ENCODE measurements at places on chromosomes 4 and X.
A peak's percentile ranks its signal among the peaks of the same experiment; 100 is the strongest.

DNA sequence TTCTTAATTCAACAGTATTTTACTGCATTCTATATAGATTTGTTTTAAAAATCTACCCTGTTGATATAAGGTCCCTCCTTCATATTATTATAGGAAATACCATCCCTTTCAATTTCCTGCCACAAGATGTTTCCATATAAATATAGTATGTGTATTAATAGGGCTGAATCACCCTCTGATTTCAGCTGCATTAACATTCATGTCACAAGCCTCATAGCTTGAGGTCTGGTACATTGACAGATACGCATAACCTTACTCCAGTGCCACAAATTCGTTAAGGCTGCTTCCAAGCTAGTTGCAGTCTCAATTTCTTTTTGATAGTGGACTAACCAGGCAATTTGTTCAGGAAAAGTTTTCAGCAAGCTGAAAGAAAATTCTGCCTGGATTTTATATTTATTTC lies 128.4 kb downstream of the KLHL34 start:
- DNase-seq, result no peak

- no peak for DNase-seq
Measured at GRCh38 chr4:65508168-65508567, 162.1 kb downstream of the EPHA5 start.

DNA sequence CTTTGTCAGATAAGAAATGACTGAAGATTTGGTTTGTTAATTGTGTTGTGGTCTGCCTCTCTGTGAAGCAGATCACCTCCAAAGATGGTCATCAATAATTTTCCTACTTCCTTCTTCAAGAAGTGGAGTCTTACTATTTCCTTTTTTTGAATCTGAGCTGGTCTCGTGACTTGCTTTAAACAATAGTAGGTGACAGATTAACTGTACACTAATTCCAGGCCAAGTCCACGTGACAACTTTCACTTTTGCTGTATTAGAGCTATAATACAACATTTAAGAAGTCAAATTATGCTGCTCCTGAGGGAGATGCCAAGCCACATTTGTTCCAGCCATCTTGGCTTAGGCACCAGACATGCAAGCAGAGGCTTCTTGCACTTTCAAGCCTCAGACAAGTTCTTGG lies 393.8 kb upstream of the GRID2 start:
- no peak for DNase-seq

DNA sequence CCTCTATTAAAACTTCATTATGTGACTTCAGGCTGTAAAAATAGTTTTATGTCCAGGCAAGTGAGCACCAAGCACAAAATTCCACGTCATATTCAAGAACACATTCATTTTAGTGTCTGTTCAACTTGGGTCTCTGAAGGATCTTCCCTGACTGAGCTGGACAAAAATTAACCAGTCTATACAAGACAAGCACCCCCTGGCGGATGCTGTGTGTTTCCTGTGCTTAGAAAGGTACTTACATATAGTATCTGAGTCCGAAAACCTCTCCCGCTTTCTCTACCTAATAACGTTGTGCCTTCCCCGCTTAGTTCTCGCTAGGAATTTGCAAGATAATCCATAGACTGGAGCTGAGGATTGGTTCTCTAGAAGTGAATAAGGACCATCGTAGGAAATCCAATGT lies 2214.5 kb upstream of the TENM3 start:
- DNase-seq, result peak; percentile 55

GRCh38 chrX:97211070-97211469 lies 327.4 kb downstream of the RPA4 start:
- no peak for DNase-seq

DNA sequence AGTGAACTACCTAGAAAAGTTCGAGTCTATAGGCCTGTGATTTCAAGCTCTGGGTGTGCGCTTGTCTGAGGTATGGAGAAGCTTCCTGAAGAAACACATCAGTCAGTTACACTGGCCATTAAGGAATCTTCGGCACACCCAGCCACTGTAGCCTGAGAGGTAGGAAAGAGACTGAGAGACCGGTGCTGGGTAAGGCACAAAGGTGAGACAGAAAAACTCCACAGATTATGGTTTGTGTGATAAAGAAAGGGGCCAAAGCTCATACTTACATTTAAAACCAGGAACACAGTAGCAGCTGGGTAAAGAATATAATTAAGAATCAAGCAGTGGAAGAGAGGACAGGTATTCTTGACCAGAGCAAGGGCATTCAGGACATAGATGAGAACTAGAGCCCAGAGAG lies 74.8 kb upstream of the TTC29 start:
- DNase-seq, result no peak

GRCh38 chr4:53064609-53065008 lies 202.5 kb downstream of the RASL11B start:
- no peak for DNase-seq

DNA sequence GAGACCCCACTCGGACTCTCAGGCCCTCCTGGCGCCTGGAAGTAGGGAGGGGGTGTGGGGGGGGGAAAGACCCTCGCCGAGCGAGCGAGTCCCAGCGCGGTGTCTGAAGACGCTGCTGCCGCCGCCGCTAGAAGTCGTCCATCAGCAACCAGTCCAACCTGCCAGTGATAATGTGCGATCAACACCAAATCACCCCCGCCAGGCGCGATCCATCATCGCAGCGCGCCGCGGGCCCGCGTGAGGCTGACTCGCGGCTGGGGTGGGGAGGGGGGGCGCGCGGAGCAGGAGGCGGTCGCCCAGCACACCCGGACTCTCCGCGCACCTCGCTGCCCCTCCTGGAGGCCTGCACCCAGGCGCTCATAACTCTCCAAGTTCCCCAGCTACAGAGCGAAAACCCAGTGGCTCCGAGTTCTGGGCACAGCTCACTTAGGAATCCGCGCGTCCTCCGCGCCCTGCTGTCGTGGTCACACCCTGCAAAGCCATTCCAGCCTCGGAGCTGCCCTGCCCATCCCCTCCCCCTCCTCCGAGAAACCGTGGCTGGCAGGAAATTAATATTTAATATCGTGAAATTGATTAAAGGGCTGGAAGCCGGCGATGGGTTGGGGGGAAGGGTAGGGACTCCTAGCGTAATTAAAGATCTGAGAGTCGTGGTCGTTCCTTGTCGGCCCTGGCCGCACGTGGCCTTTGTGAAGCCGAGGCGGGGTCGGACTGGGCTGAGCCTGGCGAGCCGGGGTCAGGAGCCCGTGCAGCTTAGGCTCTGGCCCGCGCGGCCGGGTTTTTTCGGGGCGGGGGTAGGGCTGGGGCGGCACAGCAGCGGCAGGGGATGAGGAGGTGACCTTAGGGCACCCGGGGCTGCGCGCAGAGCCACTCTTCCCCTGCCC lies 58.1 kb upstream of the BCOR start:
- no peak for DNase-seq

- DNase-seq, result no peak
Measured at GRCh38 chr4:5412296-5412695, 296.1 kb downstream of the EVC2 start.

DNA sequence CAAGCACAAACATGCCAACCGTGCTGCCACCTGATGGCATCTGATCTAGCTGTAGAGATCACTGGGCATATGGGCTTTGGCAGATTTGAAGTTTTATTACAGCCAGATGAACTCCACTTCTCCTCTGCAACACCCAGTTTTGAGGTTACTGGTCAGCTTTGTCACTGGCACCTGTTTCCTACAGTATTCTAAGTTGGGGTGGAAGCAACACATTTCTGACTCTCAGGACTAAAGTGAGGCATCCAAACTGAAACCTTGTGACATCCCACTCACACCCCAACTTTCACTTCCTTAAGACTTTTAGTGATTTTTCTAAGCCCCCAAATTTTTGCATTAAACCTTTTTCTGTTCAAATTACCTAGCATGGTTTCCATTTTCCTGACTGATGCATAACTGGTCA lies 115.1 kb upstream of the PCDH18 start:
- DNase-seq, result no peak

DNA sequence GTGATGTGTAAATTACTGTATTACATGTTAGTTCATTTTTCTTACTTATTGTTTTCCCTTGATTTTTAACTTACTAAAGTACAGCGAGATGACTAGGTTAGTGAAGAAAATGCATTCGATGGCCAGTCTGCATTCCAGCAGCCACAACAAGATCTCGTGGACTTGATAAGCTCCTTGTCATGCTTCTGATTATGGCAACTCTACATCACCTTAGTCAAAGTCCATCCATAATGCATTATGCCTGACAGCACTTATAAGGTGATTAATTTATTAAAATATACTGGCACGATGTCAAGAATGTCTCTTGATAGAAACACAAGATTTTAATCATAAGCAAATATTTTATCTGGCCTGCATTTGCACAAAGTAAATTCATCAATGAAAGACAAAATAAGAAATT lies 109.9 kb upstream of the NAP1L5 start:
- no peak for DNase-seq

GRCh38 chr4:119244832-119245231 lies 32.3 kb downstream of the USP53 start:
- no peak for DNase-seq

DNA sequence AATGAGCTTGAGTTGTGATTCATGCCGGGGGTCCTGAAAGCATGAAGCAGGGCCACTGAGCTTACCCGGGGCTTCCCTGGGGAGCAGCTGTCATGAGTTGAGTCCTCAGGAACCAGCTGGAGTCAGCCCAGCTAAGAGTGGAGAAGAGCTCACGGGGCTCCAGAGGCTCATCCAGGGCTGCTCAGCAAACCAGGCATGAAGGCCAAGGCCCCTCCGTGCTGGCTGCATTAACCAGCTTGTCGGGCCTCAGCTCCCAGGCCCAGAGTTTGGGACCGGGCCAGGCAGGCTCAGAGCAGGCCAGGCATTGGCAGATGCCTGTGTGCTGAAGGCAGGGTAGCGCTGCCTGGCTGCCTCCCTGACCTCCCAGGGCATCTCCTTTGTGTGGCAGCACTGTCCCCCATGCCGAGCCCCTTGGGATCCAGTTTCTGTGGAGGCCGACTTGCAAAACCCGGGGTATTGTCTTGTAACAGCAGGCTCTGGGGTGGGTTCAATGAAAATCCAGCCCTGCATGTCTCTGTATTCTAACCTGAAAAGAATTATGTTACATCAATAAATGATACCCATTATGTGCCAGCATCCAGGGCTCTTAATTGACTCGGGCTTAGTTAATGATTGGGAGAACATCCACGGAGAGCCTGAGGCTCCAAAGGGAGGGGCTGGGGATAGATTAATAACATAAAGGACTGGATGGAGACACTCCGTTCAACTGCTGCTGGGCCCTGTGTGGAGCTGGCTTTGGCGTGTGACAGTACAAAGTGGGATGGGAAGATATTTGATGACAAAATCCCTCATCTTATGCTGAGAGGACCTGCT lies 68.0 kb upstream of the MSX1 start:
- DNase-seq, result no peak

GRCh38 chr4:20043991-20044390 lies 207.7 kb upstream of the SLIT2 start:
- no peak for DNase-seq

GRCh38 chr4:109578846-109579245 lies 18.8 kb downstream of the MCUB start:
- no peak for DNase-seq

GRCh38 chr4:36391411-36391810 lies 110.0 kb downstream of the DTHD1 start:
- DNase-seq, result no peak

- no peak for DNase-seq
Measured at GRCh38 chrX:112211459-112211858, 128.9 kb upstream of the TRPC5 start.

- DNase-seq, result no peak
Measured at GRCh38 chr4:8092282-8092681, 66.3 kb downstream of the ABLIM2 start.

DNA sequence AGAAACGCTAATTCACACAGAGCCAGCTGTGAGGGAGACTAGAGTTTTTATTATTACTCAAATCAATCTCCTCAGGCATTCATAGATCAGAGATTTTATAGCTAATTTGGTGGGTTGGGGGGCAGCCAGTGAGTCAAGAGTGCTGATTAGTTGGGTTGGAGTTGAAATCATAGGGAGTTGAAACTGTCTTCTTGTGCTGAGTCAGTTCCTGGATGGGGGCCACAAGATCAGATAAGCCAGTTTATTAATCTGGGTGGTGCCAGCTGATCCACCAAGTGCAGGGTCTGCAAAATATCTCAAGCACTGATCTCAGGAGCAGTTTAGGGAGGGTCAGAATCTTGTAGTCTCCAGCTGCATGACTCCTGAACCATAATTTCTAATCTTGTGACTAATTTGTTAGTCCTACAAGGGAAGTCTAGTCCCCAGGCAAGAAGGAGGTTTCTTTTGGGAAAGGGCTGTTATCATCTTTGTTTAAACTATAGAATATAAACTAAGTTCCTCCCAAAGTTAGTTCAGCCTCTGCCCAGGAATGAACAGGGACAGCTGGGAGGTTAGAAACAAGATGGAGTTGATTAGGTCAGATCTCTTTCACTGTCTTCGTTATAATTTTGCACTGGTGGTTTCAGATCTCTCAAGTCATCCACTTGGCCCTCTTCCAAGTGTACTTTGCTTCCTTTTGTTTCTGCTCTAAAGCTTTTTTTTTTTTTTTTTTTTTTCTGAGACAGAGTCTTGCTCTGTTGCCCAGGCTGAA lies 5.4 kb upstream of the NAA11 start:
- peak; percentile 71 for DNase-seq

DNA sequence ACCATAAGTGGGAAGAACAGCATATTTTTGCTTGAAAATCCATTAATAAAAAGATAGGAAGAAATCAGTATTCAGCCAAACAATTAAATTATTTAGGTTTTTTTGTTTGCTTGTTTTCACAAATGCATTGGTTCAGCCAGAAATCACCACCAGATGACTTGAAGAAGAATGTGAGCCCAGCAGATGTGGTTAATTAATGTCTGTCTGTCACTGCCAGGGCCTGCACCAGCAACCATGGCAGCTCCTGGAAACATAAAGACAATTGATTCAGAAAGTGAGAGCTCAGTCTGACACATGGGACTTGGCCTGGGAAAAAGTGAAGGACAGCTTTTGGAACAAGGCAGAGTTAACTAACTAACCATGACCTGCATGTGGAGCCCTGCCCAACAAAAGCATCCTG lies 74.0 kb downstream of the MAOB start:
- no peak for DNase-seq

DNA sequence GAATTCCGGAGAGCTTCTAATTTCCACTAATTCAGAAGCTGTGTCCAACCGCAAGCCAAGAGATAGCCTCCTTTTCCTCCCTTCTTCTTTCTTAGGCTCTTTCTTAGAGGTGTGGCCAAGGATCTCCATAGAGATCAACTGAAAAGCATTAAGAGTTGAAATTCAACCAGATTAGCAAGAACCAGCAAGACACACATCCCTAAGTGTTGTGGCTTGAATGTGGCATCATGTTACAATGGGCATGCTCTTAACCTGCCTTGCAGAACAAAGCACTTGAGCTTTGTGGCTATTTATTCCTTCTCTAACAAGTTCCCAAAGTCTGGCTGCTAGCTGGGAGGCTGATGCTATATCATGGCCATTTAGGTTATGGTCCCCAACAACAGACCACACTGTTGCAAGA lies 10.4 kb downstream of the ANOS1 start:
- DNase-seq, result no peak

GRCh38 chr4:7460566-7460965 lies 25.8 kb upstream of the PSAPL1 start:
- no peak for DNase-seq

DNA sequence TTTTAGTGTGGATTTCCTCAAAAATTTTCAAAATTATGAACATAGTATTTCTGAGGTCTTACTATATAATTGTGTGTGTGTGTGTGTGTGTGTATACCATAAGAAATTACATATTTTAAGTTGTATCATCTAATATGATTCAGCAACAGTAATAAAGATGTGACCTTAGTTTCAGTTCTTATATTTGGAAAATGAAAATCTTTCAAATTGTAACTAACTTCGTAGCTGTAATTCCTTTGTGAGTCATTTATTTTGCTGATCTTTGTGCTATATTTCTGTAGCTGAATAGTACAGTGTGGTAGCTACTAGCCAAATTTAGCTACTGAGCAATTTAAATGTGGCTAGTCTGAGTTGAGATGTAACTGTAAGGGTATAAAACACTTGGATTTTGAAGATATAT lies 116.4 kb downstream of the RAP1GDS1 start:
- DNase-seq, result no peak

Measured in hematopoietic multipotent progenitor cell treated with erythropoietin and hydrocortisone succinate and interleukin-3 and kit ligand, for 8 days (in vitro differentiated cells).